ENCODE measurements at places on chromosomes 7 and 10.

DNA sequence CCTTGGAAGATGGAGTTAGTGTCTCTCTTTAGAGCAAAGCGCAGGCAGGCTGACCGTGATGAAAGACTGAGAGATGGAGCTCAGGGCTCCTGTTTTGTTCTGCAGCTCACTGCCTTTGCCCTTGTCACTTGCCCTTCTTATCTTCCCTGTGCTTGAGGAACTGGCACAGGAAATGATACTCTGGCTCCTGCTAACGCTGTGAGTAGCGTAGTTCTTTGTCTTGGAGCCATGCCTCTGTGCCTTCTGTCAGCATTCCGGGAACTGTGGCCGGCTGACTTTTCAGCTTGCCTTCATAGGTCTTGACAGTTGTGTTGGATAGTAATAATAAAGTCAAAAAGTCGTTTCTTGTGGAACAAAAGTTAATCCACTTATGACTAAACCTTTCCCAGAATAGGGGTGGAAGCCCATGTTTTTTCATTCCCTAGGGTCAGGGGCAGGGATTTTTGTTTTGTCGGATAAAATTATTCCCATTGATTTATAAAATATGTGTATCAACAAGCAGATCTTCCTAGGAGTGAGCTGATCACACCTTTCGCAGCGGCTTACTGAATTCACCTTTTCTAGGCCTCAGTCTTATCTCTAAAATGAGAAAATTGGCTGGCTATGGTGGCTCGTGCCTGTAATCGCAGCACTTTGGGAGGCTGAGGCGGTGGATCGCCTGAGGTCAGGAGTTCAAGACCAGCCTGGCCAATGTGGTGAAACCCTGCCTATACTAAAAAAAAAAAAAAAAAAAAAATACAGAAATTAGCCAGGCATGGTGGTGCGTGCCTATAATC lies 16.6 kb upstream of the TMEM236 start:
- H3K4me1 ChIP-seq = peaks cover 25% of the 10 kb centered on the region
- no peaks in the 10 kb centered on the region for H3K27me3 ChIP-seq
- no peaks in the 10 kb centered on the region for H3K36me3 ChIP-seq
- H3K4me3 ChIP-seq = no peak overlapping the region
- no peak for DNase-seq

GRCh38 chr10:121525251-121526134 lies 72.8 kb downstream of the FGFR2 start:
- no peak overlapping the region for H3K27ac ChIP-seq
- no peak for DNase-seq
- H3K36me3 ChIP-seq = no peaks in the 10 kb centered on the region
- no peak overlapping the region for H3K4me3 ChIP-seq
- H3K27me3 ChIP-seq = peaks cover 50% of the 10 kb centered on the region

- H3K4me3 ChIP-seq = no peak overlapping the region
- no peak for DNase-seq
- no peaks in the 10 kb centered on the region for H3K36me3 ChIP-seq
- no peaks in the 10 kb centered on the region for H3K27me3 ChIP-seq
- no peak overlapping the region for H3K27ac ChIP-seq
- H3K4me1 ChIP-seq = no peaks in the 10 kb centered on the region
Observed at GRCh38 chr10:78992333-78992732, 76.4 kb upstream of the ZMIZ1 start.

- H3K36me3 ChIP-seq = peaks cover 17% of the 10 kb centered on the region
- peaks cover 66% of the 10 kb centered on the region for H3K4me1 ChIP-seq
- H3K4me3 ChIP-seq = peak overlapping the region; percentile 78
- no peaks in the 10 kb centered on the region for H3K27me3 ChIP-seq
Observed at GRCh38 chr10:119595134-119595675, 1.6 kb downstream of the TIAL1 start.

DNA sequence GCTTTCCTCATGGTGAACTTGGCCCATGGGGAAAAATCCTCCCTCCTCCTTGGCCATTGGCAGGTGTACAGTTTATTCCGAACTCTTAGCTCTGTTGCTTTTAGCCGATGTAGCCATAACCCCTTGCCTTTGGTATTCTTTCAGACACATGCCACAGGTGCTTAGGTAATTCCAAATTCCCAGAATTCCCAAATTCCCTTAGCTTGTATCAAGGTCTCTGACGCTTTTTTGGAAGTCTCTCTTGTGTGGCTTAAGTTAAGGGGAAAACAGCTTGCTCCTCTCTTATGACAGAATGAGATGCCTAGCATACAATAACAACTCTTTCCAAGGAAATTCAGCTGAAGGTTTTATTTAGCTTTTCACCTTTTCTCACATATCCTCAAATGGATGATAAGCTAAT lies 68.0 kb downstream of the SUGCT start:
- no peak overlapping the region for H3K4me3 ChIP-seq
- DNase-seq = no peak
- no peaks in the 10 kb centered on the region for H3K27me3 ChIP-seq
- H3K4me1 ChIP-seq = peaks cover 4% of the 10 kb centered on the region
- H3K36me3 ChIP-seq = no peaks in the 10 kb centered on the region

- no peak overlapping the region for H3K4me3 ChIP-seq
- H3K27ac ChIP-seq = no peak overlapping the region
- H3K27me3 ChIP-seq = peaks cover 46% of the 10 kb centered on the region
- DNase-seq = no peak
- no peaks in the 10 kb centered on the region for H3K4me1 ChIP-seq
- no peaks in the 10 kb centered on the region for H3K36me3 ChIP-seq
Observed at GRCh38 chr7:158068853-158069252, 518.8 kb downstream of the PTPRN2 start.

DNA sequence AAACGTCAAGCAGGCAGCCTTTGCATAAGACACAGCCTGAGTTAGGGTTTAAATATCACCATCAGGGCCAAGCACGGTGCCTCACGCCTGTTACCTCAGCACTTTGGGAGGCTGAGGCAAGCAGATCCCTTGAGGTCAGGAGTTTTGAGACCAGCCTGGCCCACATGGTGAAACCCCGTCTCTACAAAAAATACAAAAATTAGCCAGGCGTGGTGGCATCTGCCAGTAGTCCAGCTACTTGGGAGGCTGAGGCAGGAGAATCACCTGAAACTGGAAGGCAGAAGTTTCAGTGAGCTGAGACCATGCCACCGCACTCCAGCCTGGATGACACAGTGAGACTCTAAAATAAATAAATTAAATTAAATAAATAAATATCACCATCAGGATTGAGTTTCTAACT lies 33.0 kb downstream of the SRPK2 start:
- peaks cover 51% of the 10 kb centered on the region for H3K4me1 ChIP-seq
- DNase-seq = no peak
- no peak overlapping the region for H3K4me3 ChIP-seq
- no peaks in the 10 kb centered on the region for H3K27me3 ChIP-seq
- no peak overlapping the region for H3K27ac ChIP-seq

DNA sequence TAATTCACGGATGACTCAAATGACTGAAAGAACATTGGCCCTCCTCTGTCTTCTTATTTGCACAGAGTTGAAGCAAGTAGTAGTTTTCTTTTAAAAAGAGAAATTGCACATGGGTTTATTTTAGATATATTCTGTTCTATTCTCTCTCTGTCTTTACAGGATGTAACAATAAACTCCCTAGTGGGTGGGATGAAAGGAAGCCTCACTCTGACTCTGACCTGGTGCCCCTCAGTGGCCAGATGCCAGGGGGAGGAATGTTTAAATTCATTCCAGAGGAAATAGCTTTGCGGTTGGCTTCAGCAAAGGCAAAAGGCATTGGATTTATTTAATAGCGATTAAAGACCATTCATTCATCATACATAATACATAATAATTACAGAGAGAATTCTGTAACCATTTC lies 156.4 kb upstream of the MTPN start:
- H3K4me1 ChIP-seq = no peaks in the 10 kb centered on the region
- no peak overlapping the region for H3K4me3 ChIP-seq
- H3K27me3 ChIP-seq = no peaks in the 10 kb centered on the region
- no peak for DNase-seq

Measured in left ventricle myocardium inferior (tissue), 1 donor.